ENCODE measurements at places on chromosomes 7 and 10. TPM values are rescaled to one million over a fixed set of nuclear protein-coding genes. Genes with fewer than 3 reads are reported as not detected.

Gene NUTM2E
- total RNA-seq = 0.35 TPM

Gene PAPOLB
- total RNA-seq = 0.22 TPM

Gene NKX1-2
- total RNA-seq = not detected

Gene NPY4R2
- not detected for total RNA-seq

Gene SNCG
- 7.4 TPM for total RNA-seq

Gene NRBF2
- 16.9 TPM for total RNA-seq

Measured in muscle of leg (tissue), 16 donors.